Urinary bladder (tissue), 4 donors: ENCODE measurements at places on chromosomes 4 and X. TPM values are rescaled to one million over a fixed set of nuclear protein-coding genes. Genes with fewer than 3 reads are reported as not detected.

Gene MFAP3L
- polyA plus RNA-seq: 5.5 TPM

Gene NAA10
- 139 TPM for polyA plus RNA-seq

Gene SPOCK3
- polyA plus RNA-seq: 2.9 TPM

Gene BEND4
- 0.05 TPM for polyA plus RNA-seq

Gene CSAG1
- not detected for polyA plus RNA-seq

DNA sequence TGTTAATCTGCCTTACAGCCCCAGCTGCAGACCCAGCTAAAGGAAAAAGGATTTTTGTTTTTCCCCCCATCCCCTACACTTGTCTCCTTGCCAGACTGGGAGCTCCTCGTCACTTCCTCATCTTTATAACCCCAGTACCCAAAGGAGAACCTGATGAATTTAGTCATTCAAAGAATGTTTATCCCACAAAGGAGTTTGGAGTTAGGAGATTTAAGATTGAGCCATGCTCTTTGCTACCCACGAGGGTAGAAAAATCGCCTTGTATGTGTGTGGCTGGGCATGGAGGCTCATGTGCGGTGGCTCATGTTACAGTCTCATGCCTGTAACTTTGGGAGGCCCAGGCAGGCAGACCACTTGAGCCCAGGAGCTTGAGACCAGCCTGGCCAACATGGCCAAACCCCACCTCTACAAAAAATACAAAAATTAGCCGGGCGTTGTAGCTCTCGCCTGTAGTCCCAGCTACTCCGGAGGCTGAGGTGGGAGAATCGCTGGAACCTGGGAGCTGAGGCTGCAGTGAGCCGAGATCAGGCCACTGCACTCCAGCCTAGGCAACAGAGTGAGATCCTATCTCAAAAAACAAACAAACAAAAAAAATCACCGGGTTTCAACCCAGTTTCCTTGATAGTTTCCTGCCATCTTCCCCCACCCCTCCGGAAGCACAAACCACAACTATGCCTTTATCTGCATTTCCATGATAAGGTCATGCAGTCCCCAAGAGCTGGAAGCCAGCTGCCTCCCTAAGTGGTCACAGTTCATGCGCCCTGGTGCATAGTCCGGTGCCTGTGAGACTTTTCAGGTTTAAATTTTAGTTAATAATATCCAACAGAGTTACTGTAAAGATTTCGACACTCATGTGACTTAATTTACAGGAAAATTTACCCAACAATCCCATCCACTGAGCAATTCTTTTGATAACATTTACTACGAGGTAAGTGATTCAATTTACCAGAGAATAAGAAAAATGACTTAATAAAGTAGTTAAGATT, 1.5 kb downstream of the CFAP97 start:
- DNase-seq: no peak

- no peak for DNase-seq
Measured at GRCh38 chrX:149569770-149570169, 17.5 kb downstream of the MAGEA9B start.

DNA sequence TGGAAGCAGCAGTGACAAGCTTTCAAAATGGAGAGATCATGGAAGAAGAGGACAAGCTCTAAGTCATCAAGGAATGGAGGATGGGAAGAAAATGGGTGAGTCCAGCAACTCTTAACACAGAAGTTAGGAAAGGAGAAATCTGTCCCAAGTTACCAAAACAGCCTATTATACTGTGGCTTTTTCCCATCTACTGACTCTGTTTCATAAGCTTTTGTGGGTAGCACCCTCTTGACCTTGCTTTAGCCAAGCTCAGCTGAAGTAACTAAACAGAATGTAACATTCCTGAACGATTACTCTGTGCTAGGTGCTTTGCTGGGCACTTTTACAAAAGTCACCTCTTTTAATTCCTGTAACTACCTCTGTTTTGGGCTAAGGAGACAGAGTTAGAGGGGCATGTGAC, 54.9 kb downstream of the MAP7D2 start:
- DNase-seq: no peak

DNA sequence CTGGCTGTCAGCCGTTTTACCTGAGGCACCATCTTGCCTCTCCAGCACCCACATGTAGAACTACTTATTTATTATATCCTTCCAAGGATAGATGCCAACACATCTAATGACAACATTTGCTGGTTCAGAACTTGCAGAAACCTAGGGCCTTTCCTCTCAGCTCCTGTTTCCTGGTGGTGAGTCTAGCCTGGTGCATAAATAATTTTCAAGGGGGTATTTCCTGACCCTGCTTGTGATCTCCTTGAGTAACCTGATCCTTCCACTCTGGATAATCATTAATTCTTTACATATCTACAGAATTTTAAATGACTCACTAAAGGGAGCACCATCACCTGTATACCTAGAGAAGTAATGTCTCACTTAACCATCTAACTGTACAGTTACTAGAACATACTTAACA, 153.4 kb downstream of the PPARGC1A start:
- no peak for DNase-seq

- no peak for DNase-seq
Measured at GRCh38 chr4:4618847-4619246, 77.0 kb upstream of the STX18 start.

DNA sequence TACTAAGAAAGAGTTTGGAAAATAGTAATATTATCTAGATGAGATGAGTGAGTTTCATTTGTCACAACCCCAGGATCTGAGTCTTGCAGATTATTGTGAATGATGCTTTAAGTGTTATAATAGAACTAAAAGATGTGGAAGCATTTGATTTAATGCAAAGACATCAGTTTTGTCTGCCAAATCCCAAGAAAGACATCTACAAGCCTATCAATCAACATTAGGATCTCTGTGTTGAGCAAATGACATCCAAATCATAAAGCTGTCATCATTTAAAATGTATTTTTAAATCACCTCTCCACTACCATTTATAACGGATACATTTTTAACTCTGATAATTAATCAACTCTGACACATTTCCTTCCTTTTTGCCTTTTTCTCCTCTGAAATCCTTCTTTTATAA, 310.8 kb upstream of the SLIT2 start:
- DNase-seq: no peak

DNA sequence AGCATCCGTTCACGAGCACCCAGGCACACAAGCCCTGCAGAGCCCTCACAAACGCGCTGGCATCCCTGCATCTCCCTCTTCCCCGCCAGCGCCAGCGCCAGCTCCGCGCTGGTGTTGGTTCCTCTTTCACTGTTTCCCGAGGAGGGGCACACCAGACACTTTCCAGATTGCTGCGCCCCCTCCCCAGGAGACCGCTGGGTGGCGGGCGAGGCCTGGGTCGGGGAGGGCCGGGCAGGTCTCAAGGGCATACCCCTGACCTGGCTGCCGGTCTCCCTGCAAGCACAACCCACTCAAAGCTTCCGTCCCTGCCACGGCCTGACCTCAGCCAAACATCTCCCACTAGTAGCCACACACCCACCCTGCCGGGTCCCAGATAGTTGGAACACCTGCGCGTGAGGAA, 2.2 kb upstream of the NKX1-1 start:
- no peak for DNase-seq
